ENCODE measurements at places on chromosomes 4 and X. TPM values are rescaled to one million over a fixed set of nuclear protein-coding genes. Genes with fewer than 3 reads are reported as not detected.
A peak's percentile ranks its signal among the peaks of the same experiment; 100 is the strongest.

DNA sequence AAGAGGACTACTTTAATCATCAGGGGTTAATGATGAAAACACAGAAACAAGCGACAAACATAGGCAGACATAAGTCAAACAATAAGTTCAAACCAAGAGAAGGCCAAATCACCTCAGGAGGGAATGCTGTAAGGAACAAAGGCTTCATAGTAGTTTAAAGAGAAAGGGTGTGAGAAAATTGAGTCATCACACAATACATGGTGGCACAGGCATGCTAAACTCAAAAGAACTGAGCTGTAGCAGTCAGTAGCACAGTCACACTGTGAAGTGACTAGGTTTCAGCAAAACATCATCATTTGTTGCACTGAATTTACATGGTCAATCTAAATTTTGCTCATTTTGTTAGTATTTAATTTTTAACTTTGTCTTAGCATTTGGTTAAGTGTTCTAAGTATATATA lies 24.2 kb downstream of the SMC1A start:
- DNase-seq, result no peak

- no peak for DNase-seq
Measured at GRCh38 chrX:132009350-132009749, 13.8 kb upstream of the STK26 start.

OPRPN gene
- not detected for polyA plus RNA-seq

- DNase-seq, result no peak
Measured at GRCh38 chrX:55731826-55732225, 14.3 kb downstream of the RRAGB start.

DNA sequence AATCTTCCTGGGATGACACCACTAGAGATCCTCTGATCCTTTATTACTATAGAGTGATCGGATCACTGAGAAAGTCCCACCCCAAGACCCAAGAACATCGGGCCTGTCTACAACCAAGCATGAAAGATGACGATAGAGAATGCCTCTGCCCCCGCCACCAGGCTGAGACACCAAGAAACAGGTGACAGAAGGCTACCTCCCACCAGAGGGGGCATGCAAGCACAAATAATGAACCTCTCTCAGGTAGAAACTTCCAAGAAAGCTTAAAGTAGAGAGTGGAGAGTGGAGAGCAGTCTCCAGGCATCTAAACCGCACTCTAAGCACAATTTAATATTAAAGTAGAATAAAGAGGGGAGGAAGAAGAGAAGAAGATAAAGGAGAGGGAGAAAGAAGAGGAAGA lies 402.6 kb downstream of the INPP4B start:
- DNase-seq, result no peak

RIBC1 gene
- 0.86 TPM for polyA plus RNA-seq

- no peak for DNase-seq
Measured at GRCh38 chrX:13864264-13864663, 47.4 kb upstream of the GPM6B start.

DNA sequence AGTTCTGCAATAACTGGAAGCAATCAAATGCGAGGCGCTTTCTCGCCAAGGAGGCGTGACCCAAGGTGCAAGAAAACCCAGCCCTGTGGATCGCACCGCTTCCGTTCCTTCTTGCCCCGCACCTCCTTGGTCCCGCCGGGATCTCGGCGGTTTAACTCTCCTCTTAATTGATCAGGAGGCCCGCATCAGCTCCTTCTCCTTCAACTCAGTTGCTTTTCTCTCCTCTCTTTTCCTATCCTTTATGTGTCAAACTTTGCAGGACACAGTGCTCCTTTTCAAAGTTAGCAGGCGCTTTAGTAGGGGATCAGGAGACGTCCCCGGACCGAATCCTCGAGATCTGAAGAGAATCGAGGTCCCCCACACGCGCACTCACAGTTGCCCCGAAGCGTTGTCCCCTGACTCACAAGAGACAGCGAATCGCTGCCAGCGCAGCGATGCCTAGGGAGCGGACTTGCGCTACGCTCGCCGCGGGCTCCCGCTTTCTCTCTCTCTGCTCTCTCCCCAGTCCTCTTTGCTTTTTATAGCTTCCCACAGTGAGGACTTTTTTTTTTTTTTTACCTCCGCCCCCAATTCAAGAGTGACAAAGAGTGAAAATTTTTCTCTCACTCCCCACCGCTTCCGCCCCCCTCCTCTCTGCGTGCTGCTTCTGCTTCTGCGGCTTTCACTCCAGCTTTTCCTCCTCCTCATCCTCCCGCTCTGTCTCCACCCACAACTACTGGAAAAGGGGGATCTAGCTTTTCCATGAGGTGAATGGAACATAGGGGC lies at the start of gene DKK2:
DKK2 (minus strand) TSS at position 495 of the 765 bp plus-strand sequence. CDS start 722 bp downstream, outside the sequence.
- DNase-seq, result peak; percentile 43

Data from hepatocyte (in vitro differentiated cells).